ENCODE measurements at places on chromosomes 6 and 20.

GRCh38 chr20:11912013-11912658, 5.6 kb upstream of the BTBD3 start:
- no peak for DNase-seq

GRCh38 chr6:162640756-162641155, 86.8 kb downstream of the PRKN start:
- DNase-seq: no peak

DNA sequence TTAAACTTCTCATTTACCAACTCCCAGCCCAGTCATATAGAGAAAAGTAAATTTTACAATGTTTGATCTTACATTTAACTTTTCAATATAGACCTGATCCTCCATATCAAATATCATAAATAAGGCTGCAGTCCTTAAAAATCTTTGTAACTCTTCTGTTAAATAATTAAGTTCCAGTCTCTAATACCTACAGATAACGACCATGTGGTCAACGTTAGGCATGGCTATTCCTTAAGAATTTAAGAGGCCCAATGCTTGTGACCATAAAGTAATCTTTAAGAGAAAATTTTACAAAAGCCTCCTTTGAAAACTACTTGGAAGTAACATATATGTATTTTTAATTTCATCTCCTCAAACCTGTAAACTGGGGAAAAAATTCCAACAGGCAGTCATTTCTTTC, 1.6 kb downstream of the FBXO5 start:
- no peak for DNase-seq

GRCh38 chr6:92176666-92177065, 1242.7 kb downstream of the EPHA7 start:
- no peak for DNase-seq

- DNase-seq: no peak
Observed at GRCh38 chr6:33192671-33193602, 670 bp upstream of the COL11A2 start.

GRCh38 chr20:60050193-60050947, 92.1 kb downstream of the CDH26 start:
- DNase-seq: no peak

Data from stimulated activated CD4-positive, alpha-beta T cell treated with anti-CD3 and anti-CD28 coated beads, TNF-alpha, amount 100 ng/mL, for 1 hour (primary cell).